ENCODE measurements at places on chromosomes 1 and 21.

DNA sequence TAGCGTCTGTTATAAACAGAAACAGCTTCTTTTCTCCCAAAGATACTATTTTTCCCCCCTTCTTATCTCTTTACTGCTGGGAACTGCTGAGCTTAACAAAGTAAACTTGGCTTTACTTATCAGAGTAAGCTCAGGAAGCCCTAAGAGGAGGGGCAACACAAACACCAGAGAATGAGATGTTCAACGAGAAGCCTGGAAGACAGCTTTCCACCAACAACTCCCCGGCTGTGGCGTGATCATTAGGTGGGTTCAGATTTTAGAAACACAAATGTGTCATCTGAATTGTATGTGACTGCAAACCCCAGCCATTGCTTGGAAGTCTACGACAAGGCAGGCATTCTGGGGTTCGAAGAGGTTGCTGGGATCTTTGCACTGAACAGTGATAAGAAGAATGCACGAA, 181.2 kb upstream of the ESRRG start:
- no peak for DNase-seq

DNA sequence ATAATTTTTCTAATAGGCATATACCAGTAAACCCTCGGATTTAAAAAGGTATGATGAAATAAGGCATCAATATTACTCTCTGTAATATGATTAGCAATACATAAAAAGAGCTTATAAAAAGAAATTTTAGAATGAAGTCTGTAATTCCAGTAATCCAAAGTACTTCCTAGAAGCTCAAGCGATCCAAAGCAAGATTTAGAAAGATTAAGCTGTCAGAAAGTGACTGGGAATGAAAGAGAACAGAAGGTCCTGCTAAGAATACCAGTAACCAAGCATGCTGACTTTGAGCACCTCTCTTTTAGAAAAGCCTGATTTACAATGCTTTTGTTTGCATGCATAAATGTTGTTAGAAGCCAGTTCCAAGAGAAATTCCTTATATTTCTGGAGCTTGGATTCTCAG, 125.1 kb downstream of the GIPC2 start:
- no peak for DNase-seq

GRCh38 chr21:39763272-39763970, 18.4 kb downstream of the IGSF5 start:
- no peak for DNase-seq

DNA sequence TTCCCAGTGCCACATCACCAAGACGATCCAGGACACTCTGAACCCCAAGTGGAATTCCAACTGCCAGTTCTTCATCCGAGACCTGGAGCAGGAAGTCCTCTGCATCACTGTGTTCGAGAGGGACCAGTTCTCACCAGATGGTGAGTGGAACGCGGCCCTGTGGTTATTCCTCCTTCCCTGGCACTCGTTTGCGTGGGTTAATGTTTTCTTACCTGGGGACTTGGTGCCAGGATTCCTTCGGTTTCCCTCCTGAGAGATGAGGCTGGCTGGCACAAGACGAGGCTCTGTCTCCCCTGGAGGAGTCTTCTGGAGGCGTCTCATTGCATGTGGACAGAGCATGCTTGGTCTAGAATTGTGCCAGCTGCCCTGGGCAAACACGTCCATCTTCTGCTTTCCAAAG, 29.3 kb downstream of the ATP5PO start:
- DNase-seq = no peak

GRCh38 chr1:6005276-6005917, 13.2 kb upstream of the NPHP4 start:
- DNase-seq = no peak

GRCh38 chr1:188706742-188707141, 1770.9 kb downstream of the BRINP3 start:
- no peak for DNase-seq

GRCh38 chr1:179826626-179827280, 50.9 kb downstream of the TOR1AIP2 start:
- no peak for DNase-seq

DNA sequence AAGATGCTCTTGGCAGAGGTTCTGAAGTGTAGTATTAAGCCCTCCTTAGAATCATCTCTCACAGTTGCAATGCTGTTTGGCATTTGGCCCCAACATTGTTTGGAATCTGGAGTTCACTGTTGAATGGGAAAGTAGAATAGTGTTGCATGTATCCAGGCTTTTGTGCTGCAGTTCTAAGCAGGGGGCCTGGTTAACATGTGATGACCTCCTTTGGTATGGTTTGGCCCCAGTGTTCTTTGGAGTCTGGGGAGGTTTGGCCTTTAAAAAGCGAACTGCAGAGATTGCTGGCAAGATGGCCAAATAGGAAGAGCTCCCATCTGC, 61.8 kb upstream of the PLD5 start:
- DNase-seq = no peak

DNA sequence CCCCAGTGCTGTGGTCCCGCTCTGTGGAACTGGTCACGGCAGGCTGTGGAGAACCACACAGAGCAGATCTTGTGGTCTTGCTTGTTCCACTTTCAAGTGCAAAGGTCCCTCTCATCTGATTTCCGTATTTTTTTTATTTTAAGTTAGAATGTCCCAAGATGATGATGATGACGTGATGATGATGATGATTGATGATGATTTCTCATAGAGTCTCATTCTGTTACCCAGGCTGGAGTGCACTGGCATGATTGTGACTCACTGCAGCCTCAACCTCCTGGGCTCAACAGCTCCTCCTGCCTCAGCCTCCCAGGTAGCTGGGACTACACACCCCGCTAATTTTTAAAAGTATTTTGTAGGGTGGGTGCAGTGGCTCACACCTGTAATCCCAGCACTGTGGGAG, 12.2 kb downstream of the EVA1C start:
- DNase-seq = no peak

DNA sequence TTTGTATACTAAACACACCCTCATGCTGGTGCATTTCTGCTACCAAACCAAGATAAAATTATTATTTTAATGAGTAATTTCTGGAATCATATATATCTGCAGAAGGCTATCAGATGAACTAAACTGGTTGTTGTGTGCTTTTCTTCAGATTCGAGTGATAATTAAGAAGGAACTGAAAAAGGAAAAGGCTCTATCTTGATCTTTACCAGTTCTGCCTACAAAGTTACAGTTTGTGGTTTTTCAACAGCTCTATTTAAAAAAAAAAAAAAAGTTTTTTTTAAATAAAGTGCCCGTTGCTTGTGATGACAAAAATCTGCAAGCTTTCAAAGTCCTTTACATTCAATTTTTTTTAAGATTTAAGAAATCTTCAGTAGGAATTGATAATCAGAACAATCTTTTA, 13.6 kb downstream of the DENND1B start:
- DNase-seq = no peak

DNA sequence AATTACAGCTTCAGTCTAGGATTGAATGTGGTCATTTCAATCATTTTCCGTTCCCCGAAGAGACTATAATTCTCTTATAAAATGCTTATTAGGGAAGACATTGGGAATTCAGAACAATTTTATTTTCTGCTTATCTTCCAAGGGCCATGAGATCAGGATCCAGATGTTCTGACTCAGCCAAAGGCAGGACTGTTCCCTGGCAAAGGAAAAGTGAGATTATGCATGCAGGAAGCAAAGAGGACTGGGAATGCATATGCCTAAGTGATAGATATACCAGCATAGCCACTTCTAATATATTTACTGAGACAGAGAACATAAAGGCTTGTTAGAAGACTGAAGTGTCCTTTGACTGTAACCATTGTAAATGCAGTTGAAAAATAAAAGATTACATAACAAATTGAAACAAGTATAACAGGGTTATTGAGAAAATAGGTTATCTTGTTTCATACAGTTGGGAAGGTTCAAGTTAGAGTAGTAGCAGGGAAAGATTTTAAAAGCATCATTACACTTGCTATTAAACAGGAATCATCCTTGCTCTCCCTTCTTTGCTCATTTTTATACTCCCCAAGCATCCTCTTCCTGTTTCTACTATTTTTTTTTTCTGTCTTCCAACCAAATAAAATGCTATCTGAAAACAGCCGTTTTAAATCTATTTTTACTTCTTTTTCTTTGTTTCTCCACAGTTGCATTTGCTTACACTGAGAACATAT, 439.6 kb upstream of the ADAMTS5 start:
- DNase-seq = no peak

GRCh38 chr1:167601442-167602383, 28.3 kb upstream of the RCSD1 start:
- no peak for DNase-seq

DNA sequence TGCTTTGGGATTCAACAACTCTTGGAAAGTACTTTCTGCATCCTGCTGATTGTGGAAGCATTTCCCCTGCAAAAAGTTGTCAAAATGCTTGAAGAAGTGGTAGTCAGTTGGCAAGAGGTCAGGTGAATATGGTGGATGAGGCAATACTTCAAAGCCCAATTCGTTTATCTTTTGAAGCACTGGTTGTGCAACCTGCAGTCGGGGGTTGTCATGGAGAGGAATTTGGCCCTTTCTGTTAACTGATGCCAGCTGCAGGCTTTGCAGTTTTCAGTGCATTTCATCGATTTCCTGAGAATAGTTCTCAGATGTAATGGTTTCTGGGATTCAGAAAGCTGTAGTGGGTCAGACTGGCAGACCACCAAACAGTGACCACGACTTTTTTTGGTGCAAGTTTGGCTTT, 47.6 kb upstream of the GJA5 start:
- no peak for DNase-seq

- no peak for DNase-seq
Observed at GRCh38 chr1:228222548-228222947, 14.7 kb downstream of the OBSCN start.

All from activated naive CD4-positive, alpha-beta T cell treated with Interleukin-2 at 50 U/mL for 16 hours (primary cell).